Choroid plexus epithelial cell (primary cell): ENCODE measurements at places on chromosomes 11 and 22.

- DNase-seq = peak; percentile 22
Measured at GRCh38 chr11:119676461-119677020, 52.5 kb downstream of the NECTIN1 start.

DNA sequence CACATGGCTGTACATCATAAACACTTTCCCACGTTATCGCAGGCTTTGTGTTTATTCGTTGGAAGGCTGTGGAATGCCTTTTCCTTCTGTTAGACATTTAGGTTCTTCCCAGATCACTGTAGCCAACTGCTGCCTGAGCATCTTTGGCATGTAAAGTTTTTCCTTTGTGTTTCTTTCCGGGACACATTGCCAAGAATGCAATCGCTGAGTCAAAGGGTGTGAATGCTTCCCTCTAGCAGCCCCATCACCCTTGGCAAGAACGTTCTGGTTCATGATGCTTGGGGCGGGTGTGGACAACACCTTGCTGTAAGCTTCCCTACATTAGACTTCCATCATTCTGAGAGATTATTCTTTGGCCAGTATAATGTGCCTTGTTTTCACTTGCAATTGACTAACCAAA is 136.2 kb downstream of the OSBP2 start:
- peak; percentile 80 for DNase-seq

GRCh38 chr11:118353084-118353710 is 6.2 kb upstream of the UBE4A start:
- peak; percentile 40 for DNase-seq

- DNase-seq = no peak
Measured at GRCh38 chr11:59953463-59954218, 10.2 kb upstream of the OOSP4A start.

DNA sequence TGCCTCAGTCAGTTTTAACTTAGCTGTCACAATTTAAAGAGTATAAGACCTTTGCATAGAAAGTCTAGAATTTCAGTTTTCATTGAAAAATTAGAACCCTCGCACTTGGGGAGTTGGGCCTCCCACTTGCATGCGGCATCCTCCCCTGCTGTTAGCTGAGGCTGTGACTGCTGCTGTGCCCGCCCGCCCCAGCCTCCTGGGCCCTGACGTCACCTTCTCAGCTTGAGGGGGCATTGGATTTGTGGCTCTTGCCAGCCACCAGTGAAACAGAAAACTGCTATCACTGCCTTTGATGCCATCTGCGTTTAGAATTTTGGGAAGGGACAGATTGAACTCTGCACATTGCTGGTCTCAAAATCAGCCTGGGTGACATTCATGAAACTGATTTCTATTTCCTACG is 108.7 kb downstream of the CTTN start:
- no peak for DNase-seq

GRCh38 chr11:118152020-118152551 is 537 bp downstream of the SCN4B start:
- DNase-seq = no peak

GRCh38 chr11:94511932-94512781 is at the start of gene C11orf97:
C11orf97 (plus strand) TSS chr11:94512461; CDS start chr11:94512529, 68 bp downstream.
- peak; percentile 48 for DNase-seq

GRCh38 chr11:114762408-114762807 is 84.1 kb downstream of the NXPE2 start:
- DNase-seq = peak; percentile 79

DNA sequence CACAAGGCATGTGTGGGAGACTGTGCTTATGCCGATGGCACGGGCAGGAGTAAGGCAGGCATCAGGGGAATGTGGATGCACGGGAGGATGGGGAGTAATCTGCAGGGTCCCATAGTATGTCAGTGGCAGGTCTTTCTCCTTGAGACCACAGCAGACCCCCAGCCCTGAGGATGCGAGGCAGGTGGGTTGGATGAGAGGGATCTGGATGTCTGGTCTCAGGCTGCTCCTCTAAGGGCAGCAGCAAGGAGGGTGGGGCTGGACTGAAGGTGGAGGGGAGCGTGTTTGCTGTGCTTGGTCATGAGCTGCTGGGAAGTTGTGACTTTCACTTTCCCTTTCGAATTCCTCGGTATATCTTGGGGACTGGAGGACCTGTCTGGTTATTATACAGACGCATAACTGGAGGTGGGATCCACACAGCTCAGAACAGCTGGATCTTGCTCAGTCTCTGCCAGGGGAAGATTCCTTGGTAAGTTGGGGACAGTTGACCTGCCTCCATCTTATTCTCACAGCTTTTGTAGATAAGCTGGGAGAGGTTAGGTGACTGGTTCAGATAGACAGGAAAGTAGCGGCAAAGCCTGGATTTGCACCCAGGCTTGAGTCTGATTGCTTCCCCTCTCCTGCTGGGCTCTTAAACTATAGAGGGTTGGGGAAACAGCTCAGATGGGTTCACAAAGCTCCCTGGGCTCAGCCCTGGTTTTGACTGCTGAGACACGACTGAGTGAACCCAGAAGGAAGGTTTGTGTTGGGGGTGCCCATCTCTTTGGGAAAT is at the start of gene APOL1:
Gene APOL1 (plus strand): TSS at position 380 of the 769 bp plus-strand sequence. CDS start 1,823 bp downstream, outside the sequence.
- DNase-seq = peak; percentile 57

GRCh38 chr11:73215191-73216134 is 2.6 kb upstream of the P2RY2 start:
- no peak for DNase-seq

- peak; percentile 74 for DNase-seq
Measured at GRCh38 chr11:105673089-105673488, 63.2 kb downstream of the GRIA4 start.

DNA sequence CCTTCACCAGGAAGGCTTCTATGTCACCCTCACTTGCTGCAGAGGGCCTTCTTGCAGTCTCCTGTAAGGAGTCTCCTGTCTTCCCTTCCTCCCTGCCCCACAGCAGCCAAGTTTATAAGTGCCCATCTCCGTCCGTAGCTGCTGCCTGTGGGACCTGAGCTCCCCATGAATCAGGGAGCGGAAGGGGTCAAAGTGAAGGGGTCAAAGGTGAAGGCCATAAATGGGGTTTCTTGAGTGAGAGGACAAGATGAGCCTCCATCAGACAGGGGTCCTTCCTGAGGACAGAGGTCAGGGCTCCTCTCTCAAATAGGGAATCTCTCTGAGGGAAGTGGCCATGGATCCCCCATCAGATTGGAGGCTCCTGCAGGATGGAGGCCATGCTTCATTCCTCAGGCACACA is 44.4 kb downstream of the ARRB1 start:
- no peak for DNase-seq

GRCh38 chr11:26779074-26779865 is 57.4 kb upstream of the SLC5A12 start:
- DNase-seq = no peak

DNA sequence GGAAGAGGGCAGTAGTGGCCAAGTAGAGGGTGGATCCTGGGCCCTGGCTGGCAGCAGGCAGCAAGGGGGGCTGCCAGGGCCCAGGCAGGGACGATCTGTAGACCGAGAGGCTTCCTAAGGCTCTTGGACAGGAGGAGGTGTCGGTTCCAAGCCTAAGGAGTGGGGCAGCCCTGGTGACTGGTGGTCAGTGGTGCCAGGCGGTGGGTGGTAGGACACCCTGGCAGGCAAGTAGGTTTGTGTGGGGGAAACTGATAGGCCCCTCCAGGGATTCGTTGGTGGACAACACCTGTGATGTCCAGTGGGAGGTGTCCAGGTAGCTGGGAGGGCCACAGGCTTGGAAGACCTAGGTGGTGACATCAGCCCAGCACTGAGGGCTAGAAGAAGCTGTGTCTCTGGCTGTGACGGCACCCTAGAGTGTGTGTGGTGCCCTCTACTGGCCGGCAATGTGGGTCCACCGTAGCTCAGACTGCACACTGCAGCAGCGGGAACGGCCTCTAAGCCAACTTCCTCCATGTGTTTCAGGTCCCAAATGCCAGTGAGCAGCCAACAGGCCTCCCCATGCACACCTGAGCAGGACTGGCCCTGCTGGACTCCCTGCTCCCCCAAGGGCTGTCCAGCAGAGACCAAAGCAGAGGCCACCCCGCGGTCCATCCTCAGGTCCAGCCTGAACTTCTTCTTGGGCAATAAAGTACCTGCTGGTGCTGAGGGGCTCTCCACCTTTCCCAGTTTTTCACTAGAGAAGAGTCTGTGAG is 9.4 kb upstream of the SAMM50 start:
- DNase-seq = peak; percentile 79

GRCh38 chr22:32882774-32883530 is 81.4 kb downstream of the TIMP3 start:
- no peak for DNase-seq

DNA sequence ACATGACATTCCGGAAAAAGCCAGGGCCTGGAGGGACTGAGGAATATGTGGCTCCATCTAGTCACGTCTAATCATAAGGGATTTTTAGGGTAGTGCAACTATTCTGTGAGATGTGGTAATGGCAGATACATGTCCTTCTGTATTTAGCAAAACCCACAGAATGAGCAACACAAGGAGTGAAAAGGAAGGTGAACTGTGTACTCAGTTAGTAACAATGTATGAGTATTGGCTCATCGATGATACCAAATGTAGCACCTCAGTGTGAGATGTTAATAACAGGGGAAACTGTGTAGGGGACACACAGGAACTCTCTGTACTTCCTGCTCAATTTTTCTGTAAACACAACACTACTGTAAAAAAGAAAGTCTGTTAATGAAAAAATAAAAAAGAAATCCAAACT is 42.0 kb upstream of the CARS1 start:
- no peak for DNase-seq

DNA sequence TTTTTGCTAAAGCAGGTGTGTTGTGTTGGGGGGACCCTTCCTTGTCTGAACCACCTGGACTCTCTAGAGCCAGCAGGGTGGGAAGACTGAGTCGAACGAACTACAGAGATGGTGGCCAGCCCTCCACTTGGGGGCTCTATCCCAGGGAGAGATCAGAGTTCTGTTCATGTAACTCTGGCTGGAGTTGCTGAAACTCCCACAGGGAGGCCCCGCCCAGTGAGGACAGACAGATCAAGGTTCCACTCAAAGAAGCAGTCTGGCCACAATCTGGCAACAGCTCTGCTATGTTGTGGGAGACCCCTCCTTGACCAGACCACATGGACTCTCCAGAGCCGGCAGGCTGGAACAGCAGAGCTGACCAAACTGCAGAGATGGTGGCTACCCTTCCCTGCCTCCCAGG is 20.2 kb upstream of the OR5AK2 start:
- no peak for DNase-seq

DNA sequence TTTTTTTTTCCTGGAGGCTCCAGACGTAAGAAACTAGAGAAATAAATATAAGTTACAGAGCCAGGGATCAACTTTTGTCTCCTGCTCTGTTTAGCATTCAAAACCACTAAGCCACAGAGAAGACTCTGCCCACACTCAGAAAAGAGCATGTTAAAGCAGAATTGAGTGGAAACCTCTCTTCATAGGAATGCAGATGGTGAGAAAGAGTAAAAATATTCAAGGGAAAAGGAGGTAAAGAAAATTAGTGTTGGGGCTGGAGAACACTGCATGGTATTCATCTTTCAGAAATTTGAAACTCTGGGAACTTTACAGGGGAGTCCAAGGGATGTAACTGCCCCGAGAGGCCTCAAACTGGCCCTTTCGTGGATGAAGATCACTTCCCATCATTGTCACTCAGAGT is 65.1 kb downstream of the CLMP start:
- DNase-seq = peak; percentile 67
